ENCODE measurements at places on chromosomes 4 and X. TPM values are rescaled to one million over a fixed set of nuclear protein-coding genes. Genes with fewer than 3 reads are reported as not detected.
A peak's percentile ranks its signal among the peaks of the same experiment; 100 is the strongest.

DNA sequence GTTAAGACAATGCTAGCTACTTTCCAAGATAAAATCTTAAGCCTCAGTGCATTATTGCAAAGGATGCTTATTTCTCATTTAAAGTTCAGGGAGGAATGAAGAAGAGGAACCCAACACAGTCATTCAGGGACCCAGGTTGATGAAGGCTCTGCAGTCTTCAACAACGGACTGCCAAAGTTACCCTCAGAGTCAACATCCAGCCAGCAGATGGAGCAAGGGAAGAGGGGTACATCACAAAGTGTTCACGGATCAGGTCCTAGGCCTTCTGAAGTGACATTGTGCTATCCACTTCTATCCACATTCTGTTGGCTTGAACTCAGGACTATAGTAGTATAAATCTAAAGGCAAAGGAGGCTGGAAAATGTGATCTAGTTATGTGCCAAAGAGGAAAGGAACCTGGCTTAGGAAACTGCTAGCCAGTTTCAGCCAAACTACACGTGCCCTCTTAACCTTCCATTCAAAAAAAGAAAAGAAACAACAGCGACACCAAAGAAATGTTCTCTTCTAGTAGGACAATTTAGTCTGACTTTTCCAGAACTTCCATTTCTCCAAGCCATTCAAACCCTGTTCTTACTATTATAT lies 28.8 kb downstream of the NKX6-1 start:
- no peaks in the 10 kb centered on the region for H3K36me3 ChIP-seq
- H3K4me3 ChIP-seq: no peak overlapping the region
- no peaks in the 10 kb centered on the region for H3K27me3 ChIP-seq
- DNase-seq: no peak
- H3K4me1 ChIP-seq: no peaks in the 10 kb centered on the region

DNA sequence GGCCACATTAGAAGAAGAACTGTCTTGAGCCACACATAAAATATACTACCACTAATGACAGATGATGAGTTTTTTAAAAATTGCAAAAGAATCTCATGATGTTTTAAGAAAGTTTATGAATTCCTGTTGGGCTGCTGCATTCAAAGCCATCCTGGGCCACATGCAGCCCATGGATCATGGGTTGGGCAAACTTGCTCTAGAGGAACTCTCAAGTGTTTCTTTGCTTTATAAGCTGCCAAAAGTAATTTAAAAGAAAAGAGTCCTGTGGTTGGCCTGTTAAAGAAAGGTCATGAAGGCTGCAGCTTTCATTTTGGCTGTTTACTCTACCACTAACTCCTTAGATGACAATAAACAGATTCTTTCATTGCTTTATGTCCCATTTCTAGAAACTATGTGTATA lies 218.2 kb downstream of the SCFD2 start:
- H3K4me3 ChIP-seq: no peak overlapping the region
- no peaks in the 10 kb centered on the region for H3K4me1 ChIP-seq
- H3K27me3 ChIP-seq: no peaks in the 10 kb centered on the region
- DNase-seq: no peak
- H3K36me3 ChIP-seq: no peaks in the 10 kb centered on the region

DNA sequence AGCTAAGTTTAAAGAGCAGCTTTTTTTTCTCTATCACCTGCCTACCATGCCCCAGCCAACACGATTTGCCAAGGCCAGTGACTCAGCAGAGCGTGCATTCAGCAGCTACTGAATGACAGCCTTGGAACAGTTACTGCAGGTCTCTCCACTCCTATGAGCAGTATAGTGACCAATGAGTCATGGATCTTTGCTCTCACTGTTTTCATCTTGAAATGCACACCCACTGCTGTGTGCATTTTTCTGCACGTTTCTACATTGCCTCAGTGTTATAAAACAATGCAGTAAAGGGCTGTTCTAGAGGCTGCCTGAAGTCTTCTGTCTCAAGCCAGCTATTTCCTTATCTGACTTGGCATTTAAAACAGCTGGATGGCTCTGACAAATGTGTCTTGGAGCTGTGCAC lies 66.0 kb upstream of the C4orf54 start:
- H3K27me3 ChIP-seq: no peaks in the 10 kb centered on the region
- peak overlapping the region; percentile 68 for H3K27ac ChIP-seq
- no peak overlapping the region for H3K4me3 ChIP-seq
- no peaks in the 10 kb centered on the region for H3K36me3 ChIP-seq
- peaks cover 4% of the 10 kb centered on the region for H3K4me1 ChIP-seq
- peak; percentile 73 for DNase-seq

- H3K27ac ChIP-seq: no peak overlapping the region
- H3K27me3 ChIP-seq: no peaks in the 10 kb centered on the region
- H3K36me3 ChIP-seq: no peaks in the 10 kb centered on the region
- no peak overlapping the region for H3K4me3 ChIP-seq
- no peaks in the 10 kb centered on the region for H3K4me1 ChIP-seq
Observed at GRCh38 chr4:150493851-150494250, 88.1 kb upstream of the MAB21L2 start.

The MAGEA9B gene
- total RNA-seq: not detected

All from uterus (tissue), 4 donors.